ENCODE measurements at places on chromosomes 12 and 14.

DNA sequence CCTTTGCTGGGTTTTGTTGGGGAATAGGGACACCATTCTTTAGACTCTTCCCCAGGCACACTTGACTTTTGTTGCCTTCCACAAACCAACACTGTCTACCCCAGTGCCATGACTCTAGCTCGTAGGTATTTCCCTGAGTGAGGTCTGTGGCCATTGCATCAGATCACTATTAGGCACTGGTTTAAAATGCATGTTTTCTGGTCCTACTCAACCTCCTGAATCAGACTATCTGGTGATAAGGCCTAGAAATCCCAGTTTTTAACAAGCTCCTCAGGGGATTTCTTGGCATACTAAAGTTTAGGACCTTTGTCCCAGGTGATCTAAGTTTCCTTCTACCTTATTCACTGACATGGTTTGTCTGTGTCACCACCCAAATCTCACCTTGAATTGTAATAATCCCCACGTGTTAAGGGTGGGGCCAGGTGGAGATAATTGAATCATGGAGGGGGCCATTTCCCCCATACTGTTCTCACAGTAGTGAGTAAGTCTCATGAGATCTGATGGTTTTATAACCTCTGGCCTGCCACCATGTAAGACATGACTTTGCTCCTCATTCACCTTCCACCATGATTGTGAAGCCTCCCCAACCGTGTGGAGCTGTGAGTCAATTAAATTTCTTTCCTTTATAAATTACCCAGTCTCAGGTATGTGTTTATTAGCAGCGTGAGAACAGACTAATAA is 87.8 kb upstream of the PSMC1 start:
- no peak for DNase-seq

DNA sequence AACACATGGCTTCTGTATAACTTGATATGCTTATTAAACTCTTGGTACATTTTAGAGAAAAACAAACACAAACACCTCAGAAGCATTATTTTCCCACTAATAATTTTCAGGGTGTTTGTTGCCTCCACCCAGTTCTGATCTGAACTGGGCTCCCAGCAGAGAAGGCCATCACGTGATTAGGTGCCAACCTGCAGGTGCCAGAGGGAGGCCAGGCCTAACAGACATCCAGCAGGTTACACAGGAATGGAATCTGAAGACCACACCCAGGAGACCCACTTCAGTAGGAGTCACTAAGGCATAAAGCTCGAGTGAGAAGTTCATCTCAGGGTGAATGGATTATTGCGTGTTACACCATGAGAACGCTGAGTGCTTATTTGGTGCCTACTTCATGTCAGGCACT is 8.9 kb downstream of the SLC6A12 start:
- DNase-seq, result no peak

DNA sequence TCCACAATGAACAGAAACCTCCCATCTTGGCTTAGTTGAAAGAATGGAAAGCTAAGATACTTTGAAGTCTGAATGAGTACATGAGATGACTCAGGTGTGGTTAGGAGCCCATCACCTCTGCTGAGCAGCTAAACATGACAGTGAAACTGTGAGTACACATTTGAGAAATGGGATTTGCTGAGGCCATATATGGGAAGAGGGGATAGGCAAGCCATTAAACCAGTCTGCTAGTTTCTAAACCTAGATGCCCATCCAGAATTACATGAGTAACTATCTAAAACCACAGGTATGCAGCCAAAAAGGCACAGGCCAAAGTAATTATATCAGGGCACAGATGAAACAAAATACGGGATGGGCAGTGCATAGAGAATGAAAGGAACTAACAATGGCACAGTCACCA is 41.2 kb downstream of the NKX2-1 start:
- peak; percentile 39 for DNase-seq

DNA sequence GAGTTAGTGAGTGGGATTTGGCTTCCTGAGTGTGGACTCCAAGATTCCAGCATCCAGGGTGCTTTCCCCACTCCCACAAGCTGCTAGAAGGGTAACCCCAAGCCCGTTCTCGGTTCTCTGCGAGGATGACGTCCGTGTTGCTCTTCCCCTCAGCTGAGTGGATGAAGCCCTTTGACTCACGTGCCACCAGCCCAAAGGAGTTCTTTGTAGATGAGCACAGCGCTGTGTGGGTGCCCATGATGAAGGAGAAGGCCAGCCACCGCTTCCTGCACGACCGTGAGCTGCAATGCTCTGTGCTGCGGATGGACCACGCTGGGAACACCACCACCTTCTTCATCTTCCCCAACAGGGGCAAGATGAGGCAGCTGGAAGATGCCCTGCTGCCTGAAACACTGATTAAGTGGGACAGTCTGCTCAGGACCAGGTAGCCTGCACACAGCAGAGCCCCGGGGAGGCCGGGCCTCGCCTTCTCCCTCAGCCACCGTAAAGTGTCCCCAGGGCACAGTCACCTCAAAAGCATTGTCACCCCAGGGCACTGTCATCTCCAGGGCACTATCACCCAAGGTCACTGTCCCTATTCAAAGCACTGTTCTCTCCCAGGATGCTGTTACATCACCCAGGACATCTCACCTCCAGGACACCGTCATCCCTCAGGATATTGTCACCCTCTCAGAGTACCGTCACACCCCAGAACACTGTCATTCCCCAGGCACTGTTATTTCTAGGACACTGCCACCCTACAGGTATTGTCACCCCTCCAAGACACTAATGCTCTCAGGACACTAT is 31.3 kb downstream of the SERPINA3 start:
- no peak for DNase-seq

DNA sequence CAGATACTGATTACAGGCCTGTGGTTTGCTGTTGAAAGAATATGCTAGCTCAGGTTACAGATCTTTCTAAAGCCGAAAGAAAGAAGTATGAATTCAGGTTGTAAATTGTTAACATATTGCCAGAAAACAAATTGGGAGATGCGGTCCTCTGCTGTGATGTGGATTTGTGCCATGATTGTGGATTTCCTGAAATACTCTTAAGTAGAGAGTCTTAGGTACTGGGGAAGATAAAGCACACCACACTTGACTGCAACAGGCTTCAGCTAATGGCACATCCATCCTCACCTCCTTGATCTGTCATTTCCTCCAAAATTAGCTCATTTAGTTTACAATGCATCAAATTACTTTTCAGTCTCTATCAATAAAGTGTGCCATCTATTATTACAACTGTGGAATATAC is 279.2 kb downstream of the SYT1 start:
- no peak for DNase-seq

GRCh38 chr12:56838621-56839488 is 75.7 kb downstream of the HSD17B6 start:
- no peak for DNase-seq

- peak; percentile 55 for DNase-seq
Measured at GRCh38 chr12:98725476-98726247, 80.6 kb downstream of the APAF1 start.

DNA sequence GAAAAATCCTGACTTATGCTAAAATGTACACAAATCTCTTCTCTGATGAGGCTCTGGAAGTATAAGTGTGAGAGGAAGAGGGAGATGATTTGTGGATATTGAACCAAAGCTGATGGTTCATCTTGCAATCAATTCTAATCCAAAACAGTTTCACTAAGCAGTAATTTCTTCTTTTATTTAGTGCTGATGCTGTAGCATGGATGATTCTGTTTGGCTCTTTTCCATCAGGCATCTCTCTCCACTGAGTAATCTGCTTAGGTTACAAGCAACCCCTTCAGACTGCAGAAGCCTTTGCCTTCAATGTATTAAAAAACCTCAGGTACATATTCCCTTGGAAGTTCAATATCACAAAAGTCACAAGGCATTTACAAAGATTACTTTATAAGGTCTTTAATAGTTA is 159.1 kb upstream of the CCDC198 start:
- no peak for DNase-seq

DNA sequence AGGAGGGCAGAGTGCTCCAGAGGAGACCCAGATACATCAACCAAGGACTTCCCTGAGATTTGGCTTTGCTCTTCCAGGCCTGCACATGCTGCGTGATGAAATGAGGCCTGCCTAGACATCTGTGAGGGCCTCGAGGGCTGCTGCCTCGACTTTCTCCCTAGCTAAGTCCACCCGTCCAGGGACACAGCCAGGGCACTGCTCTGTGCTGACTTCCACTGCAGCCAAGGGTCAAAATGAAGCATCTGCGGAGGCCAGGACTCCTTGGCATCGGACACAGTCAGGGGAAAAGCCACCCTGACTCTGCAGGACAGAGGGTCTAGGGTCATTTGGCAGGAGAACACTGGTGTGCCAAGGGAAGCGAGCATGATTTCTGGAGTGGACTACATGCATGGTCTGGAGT is 10.7 kb downstream of the SLC25A47 start:
- no peak for DNase-seq

GRCh38 chr12:19234981-19235871 is 105.7 kb downstream of the PLEKHA5 start:
- no peak for DNase-seq

DNA sequence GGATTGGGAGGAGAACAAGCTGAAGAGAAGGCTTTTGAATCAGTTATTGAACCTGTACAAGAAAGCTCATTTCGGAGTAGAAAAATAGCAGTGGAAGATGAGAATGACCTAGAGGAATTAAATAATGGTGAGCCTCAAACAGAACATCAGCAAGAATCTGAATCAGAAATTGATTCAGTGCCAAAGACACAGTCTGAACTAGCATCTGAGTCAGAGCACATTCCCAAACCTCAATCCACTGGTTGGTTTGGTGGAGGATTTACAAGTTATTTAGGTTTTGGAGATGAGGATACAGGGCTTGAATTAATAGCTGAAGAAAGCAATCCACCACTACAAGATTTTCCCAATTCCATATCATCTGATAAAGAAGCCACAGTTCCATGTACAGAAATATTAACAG is 13.5 kb downstream of the MIA2 start:
- DNase-seq, result peak; percentile 73

DNA sequence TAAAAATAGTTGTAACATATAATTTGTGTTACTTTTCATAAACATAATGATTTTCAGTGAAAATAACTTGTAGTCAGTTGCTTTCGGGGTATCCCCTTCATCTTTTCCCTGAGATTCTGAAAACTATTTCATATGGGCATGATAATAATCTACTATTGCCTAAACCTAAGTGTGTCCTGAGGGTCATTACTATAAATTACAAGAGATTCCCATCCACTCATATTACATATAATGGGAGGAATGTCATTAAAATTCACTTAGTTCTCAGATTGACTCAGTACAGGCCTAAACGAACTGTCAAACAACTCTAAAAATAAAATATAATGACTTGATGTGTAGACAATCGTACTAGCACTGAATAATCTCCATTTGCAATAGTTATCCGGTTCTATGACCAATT is 72.7 kb downstream of the PTPRR start:
- no peak for DNase-seq

DNA sequence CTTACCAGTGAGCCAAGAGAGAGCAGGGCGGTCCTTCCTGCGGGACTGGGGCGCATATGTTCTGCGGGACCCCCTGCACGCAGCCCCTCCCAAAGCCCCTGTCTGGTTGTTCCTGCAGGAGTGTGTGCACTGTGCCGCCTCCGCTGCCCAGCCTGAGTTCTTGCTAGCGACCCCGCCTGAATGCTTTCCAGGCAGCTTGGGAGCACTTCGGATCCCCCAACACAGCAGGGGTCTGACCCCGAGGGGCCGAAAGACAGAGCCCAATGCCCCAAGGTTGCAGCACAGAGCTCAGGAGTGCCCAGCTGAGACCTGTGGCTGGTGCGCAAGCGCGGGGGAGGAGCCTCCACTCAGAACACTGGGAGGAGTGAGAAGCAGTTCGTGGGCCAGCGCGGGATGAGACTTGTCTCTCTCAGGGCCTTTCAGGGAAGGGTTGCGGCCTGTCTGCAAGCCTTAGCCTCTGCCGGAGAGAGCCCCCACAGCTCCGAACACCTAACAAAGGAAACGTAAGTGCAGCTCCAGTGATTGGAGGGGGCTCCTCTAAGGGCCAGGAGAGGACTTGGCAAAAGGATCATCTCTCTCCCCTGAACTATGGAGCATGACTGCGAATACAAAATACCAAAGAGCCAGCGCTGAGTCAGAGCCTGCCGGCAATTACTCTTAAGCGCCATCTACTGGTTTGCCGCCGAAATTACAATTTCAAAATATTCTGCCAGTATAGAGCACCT is 50.5 kb downstream of the GTF2A1 start:
- peak; percentile 89 for DNase-seq

GRCh38 chr12:76537923-76538322 is 21.6 kb downstream of the OSBPL8 start:
- DNase-seq, result no peak

DNA sequence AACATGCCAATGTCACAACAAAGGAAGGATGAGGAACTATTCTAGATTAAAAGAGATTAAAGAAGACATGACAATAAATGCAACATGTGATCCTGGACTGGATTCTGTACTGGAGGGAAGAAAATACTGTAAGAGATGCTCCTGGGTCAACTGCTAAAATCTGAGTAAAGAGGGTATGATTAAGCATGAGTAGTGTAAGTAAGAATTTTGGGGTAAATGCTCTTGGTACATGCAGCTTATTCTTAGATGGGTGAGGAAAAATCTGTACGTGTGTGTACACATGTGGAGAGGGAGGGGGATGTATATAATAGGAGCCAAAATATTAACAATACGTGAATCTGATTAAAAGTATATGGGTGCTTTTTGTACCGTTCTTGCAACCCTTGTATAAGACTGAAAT is 66.0 kb downstream of the CDC42BPB start:
- DNase-seq, result no peak

GRCh38 chr12:78725951-78726580 is 138.5 kb upstream of the SYT1 start:
- no peak for DNase-seq

- DNase-seq, result peak; percentile 23
Measured at GRCh38 chr12:78746001-78746400, 118.6 kb upstream of the SYT1 start.

GRCh38 chr12:5626151-5626550 is 194.2 kb downstream of the NTF3 start:
- no peak for DNase-seq

GRCh38 chr14:56949828-56950227 is 139.5 kb upstream of the OTX2 start:
- DNase-seq, result peak; percentile 63

GRCh38 chr14:94480809-94481208 is 4.8 kb upstream of the SERPINA9 start:
- no peak for DNase-seq

GRCh38 chr12:49022558-49023178 is 4.1 kb upstream of the PRKAG1 start:
- no peak for DNase-seq
